Fibroblast of skin of right quadriceps (primary cell): ENCODE measurements at places on chromosomes 3 and 15.

- no peak for DNase-seq
Measured at GRCh38 chr3:23863060-23863459, 53.7 kb downstream of the NKIRAS1 start.

DNA sequence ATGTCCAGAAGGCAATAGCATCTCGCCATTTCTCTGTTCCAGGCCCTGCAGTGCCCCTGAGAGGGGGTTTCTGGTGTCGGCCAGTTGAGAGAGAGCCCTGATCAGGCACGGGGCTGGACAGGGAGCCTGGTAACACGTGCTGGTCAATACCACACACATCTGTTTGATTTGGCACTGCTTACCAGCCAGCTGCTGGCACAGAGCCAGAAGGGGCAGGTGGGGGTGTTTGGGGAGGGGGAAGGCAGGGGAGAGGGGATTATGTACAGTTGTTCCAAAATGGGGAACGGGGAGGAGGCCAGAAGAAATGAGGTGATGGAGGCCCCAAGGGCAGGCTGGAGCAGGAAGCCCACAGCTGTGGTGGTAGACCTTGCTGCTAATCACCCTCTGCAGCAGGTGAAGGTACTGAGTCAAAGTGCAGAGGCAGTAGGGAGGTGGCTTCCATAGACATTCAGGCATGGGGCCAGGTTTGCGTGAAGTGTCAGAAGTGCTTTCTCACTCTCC lies 153.5 kb upstream of the LPP start:
- DNase-seq: no peak

- DNase-seq: peak; percentile 98
Measured at GRCh38 chr3:185658504-185658912, 72.4 kb downstream of the SENP2 start.

GRCh38 chr3:143559296-143559695 lies 289.0 kb downstream of the SLC9A9 start:
- DNase-seq: no peak

DNA sequence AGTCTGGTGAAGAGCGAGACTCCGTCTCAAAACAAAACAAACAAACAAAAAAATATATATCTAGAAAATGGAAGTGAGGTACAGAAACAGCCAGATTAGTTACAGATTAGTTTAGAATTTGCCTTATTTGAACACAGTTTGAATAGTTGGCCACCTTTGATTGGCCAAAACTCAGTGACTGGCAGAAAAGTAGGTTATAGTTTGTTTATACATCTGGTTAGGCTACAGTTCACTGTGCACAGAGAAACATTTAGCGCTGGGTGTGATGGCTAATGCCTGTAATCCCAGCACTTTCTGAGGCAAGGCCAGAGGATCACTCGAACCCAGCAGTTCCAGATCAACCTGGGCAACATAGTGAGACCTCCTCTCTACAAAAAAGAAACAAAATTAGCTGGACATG lies 51.7 kb downstream of the LDHAL6B start:
- DNase-seq: no peak

GRCh38 chr3:45962033-45962432 lies 18.8 kb downstream of the CXCR6 start:
- no peak for DNase-seq

DNA sequence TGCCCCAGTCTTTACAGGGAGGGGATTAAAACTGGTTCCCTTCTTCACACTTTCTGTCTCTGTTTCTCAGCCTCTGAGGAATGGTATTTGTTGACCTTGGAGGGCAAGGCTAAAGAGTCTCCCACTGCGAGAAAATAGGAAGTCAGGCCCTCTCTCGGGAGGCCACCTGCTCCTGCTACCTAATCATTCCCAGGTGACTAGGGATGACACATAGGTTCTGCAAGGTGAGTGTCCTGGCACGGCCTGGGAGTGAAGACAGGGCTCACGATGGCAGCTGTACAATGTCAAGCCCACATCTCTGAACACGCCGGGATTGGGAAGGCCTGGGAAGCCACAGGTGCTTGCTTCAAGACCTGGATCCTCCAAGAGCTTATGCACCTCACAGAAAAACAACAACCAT lies 314.2 kb downstream of the NTRK3 start:
- no peak for DNase-seq

DNA sequence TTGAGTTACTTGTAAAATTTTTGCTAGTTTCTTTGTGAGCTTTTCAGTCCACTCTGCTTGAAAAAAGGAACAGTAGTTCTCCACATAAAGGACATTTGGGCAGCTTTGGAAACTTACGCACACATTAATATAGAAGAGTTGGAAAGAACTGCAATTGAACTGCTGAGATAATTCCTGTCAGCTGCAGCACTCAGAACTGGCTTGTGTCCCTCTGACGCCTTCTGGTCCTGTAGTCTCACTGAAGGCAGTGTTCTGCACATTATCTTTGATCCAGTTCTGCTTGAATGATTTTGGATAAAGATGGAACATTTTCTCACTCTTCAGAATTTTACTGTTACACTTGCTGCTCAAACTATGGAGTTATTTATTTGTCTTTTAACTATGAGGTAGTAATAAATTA lies 901.9 kb downstream of the OTOL1 start:
- DNase-seq: no peak

DNA sequence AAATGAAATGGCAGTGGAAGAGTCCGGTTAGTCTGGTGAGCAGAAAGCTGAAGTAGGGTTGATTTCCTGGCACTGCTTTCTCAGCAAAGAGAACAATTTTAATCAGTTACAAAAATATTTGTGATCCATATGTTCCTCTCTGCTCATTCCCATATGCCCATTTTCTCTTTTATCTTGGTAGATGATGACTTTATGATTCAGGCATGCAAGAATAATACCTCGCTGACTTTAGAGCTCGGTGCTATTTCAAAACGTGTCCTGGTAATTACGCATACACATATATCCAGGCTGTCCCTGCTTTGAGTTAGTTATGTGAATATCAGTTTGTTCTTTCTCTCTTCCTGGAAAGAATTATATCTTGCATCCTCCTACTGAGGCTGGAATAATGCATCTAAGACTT lies 38.5 kb downstream of the ARPP21 start:
- peak; percentile 24 for DNase-seq

- DNase-seq: no peak
Measured at GRCh38 chr3:105860641-105861040, 8.2 kb downstream of the CBLB start.

DNA sequence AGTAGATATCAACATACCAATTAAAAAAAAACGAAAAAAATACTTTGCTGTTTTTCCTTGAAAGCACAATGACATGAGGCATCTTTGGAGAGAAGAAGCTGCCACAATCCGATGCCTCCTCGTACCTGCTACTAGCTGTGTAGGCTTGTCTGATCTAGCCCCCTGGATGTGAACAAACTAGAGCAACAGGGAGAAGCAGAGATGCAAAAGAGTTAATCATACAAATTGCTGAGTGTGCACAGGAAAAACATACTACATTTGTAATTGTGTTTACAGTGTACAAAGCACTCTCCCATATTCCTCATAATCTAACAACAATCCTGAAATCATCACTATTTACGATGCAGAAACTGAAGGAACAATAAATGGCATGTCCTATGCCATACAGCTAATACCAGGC lies 227.0 kb upstream of the CTNNB1 start:
- no peak for DNase-seq
